Body of pancreas (tissue), 4 donors: ENCODE measurements at places on chromosomes 13 and 19. TPM values are rescaled to one million over a fixed set of nuclear protein-coding genes. Genes with fewer than 3 reads are reported as not detected.
A peak's percentile ranks its signal among the peaks of the same experiment; 100 is the strongest.

- no peak for DNase-seq
Measured at GRCh38 chr13:54449922-54450321, 1421.3 kb downstream of the OLFM4 start.

DNA sequence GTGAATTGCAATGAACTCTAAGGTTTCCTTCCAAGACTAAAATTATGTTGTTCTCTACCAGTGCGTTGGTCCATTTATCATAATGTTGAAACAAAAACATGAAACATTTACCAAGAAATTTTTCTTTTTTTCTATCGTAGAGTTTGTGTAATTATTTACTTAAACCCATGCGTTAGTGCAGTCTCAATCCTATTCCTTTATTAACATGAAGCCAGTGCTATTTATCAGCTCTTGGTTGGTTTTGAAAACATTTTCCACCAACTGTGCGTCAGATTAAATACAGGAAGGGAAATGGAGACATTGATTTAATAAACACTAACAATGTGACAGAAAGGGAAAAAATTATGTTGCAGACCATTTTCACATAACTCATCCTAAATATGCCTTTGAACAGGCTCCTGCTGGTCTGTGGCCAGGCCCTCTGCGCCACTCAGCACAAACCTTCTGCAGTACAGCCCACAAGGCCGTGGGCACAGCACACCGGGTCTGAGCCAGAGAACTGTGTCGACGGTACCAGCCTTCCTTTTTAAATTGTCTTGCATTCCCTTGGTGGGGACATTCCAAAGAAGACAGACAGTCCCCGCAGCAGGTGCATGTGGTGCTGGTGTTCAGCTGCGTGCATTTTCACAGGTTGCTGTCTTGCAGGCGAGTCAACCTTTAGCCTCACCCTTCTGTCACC, 135.8 kb downstream of the SHISA2 start:
- DNase-seq: no peak

DNA sequence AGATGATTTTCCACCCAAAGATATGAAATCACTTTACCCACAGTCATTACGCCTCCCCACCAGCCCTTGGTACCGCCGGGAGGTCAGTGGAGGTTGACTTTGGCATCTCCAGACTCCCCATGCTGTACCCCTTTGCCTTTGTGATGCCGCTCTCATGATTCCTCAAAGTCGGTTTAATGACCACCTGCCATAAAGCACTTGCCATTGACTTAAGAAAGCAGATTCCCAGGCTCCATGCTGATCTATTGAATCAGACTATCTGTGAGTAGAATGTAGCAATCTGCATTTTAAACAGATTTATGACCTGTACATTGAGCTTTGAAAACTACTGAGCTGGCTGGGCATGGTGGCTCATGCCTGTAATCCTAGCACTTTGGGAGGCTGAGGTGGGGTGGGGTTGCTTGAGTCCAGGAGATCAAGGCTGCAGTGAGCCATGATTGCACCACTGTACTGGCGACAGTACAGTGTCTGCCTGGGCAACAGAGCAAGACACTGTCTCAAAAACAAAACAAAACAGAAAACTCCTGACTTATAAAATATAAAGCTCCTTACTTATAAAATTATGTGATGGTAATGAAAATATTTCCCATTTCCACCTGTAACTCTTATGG, 235.2 kb downstream of the KLF5 start:
- DNase-seq: no peak

DNA sequence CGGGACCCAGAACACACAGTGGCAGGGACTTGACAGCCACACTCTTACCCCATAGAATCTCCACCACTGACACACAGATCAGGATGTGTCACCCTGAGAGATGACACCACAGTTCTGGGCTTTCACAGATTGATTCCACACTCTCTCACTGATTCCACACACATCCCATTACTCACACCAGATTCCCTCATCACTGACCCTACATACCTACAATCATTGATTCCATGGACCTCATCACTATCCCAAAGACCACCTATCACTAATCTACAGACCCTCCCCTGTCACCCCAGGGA, 57.6 kb upstream of the ZNF527 start:
- no peak for DNase-seq

DNA sequence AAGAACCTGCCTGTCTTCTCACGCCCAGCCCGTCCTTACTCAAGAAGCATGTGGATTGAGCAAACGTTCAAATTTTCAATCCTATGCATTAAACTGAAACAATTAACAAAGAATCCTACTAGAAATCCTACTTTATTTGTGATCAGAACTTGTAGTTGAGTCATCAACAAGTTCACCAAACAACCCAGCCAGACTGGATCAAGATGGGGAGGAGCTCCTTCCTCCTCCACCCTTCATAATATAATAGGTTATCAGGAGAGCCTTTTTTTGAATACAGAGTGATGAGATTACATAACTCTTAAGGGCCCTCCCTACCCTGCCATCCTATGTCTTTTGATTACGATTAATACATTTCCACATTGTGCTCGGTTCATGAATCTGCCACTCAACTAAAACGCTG, 32.7 kb downstream of the SOX21 start:
- DNase-seq: no peak

DNA sequence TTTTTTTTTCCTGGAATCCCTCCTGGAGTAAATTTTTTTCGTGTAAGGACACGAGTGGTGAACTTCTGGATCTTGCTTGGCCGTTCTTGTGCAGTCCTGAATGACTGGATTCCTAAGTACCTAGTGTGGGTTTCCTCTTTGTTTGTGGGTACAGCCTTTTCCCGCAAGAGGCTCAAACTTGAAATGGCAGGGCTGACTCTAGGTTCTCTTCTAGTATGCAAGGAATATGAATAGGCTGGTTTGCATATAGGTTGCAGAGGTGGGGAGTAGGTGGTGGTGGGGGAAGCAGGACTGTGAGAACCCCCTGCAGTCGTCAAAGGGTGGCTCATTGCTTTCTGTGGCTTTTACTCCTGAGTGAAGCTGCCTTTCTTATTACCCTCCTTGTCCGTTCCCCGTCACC, 13.6 kb downstream of the UBAC2 start:
- DNase-seq: no peak

GRCh38 chr13:49567491-49567890, 17.9 kb downstream of the RCBTB1 start:
- no peak for DNase-seq

DNA sequence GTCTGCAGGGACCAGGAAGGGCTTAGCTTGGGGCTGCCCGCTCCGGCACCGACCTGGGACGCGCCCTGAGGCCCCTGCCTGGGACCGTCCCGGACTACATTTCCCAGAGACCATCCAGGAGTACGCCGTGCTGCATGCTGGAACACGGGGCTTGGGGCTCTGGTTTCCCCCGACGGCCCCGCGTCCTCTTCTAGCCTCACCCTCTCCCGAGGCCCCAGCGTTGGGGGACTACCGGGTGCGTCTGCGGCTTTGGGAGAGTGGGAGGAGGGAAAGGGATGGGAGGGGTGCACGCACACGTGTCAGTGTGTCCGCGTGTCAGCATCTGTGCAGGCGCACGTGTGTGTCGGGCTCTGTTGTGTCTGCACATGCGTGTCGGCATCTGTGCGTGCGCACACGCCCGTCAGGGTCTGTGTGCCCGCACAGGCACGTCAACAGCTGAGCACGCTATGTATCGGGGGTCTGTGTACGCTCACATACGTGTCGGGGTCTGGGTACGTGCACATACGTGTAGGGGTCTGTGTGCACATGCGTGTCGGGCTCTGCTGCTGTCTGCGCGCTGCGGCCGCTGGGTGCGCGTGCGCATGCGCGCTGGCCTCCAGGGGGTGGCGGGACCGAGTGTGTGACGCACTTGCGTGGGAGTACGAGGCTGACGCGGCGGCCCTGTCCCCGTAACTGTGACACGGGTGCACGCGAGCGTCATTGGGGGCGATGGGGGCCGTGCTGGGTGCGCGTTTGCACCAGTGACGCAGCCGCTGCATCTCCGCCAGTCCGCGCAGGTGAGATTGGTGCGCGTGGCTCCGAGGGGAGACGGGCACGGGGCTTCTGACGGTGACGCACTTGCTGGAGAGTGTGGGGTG, at the start of gene ZNF331:
Gene ZNF331 (plus strand): TSS at position 625 of the 857 bp plus-strand sequence. CDS start 31,232 bp downstream, outside the sequence.
- peak; percentile 79 for DNase-seq

DNA sequence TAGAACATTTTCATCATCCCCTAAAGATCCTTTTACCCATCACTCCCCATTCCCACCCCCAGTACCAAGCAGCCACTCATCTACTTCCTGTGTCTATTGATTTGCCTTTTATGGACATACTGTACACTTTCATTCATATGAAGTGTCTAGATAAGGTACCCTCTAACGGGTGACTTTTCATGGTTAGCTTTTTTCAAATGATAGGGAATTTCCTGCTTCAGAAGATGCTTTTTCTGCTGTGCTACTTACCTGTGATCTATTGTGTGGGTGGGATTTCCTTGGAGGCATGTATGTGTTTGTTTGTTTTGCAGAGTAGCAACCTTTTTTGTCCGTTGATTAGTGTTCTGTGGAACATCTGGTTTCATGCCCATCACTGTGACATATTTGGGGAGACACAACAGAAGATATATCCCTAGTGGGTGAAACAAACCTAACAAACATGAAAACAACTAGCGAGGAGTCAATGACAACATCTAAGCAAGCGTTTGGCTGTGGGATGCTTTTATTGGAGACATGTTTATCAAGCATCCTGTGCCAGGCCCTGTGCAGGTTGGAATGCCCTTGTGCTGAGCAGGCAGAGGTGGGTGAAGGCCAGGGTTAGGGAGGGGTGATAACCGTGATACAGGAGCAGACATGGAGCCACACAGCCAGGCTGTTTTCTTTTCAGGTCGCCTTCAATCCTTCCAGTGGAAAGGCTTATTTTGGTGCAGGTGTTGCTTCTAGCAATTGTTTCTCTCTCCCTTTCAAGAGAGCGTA, 17.6 kb downstream of the SPINT2 start:
- DNase-seq: no peak

DNA sequence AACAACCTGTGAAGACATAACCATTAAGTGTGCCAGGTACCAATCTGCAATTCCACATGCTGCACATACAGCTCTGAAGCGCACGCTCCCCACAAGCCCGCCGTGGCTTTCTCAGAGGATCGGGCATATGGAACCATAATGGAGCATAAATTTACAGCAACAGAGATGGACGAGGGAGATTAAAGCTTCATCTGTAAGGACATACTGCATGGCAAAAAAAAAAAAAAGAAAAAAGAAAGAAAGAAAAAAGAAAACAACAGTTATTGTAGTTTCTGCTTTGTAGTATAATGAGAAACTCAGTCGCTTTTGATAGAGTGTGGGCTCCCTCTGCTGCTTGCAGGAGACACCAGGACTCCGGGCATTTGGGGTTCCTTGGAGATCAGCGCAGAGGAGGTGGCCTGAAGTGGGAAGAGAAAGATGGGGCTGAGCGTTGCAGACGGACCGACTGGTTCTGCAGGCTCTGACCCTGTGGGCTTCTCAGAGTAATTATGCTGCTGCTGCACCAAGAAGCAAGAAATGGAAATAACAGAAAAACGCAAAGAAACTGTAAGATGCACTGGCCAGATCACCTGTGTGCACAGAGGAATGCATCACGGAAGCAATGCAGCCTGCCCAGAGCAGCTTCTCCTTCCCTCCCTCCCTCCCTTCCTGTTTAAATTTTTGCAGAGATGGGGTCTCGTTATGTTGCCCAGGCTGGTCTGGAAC, 10.8 kb upstream of the PDCD5 start:
- DNase-seq: peak; percentile 44

GRCh38 chr13:80239571-80240255, 101.2 kb downstream of the SPRY2 start:
- no peak for DNase-seq

DNA sequence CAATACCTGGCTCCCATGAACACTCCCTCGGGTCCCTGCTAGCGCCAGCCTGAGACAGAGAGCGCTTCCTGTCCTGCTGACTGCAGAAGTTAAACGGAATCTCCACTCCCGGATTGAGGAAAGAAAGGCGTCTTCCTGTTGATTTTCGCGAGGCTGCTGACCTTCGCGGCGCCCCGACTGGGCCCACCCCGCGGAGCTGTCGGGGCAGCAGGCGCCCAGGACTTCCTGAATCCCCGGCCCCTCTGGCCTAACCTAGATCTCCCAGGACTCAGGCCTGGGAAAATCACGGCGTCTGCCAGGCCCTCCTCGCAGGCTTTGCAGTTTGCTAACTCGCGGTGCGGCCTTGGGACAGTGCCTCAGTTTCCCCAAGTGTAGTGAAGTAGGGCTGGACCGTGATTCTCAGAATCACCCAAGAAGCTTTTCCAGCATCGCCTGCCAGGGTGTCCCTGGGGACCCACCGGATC, 108.8 kb downstream of the KCTD15 start:
- DNase-seq: no peak

- peak; percentile 78 for DNase-seq
Measured at GRCh38 chr19:2273356-2274184, 8.4 kb downstream of the PEAK3 start.

- DNase-seq: no peak
Measured at GRCh38 chr13:48852911-48853727, 122.6 kb upstream of the FNDC3A start.

GRCh38 chr19:17347361-17347760, 10.0 kb downstream of the GTPBP3 start:
- DNase-seq: no peak

DNA sequence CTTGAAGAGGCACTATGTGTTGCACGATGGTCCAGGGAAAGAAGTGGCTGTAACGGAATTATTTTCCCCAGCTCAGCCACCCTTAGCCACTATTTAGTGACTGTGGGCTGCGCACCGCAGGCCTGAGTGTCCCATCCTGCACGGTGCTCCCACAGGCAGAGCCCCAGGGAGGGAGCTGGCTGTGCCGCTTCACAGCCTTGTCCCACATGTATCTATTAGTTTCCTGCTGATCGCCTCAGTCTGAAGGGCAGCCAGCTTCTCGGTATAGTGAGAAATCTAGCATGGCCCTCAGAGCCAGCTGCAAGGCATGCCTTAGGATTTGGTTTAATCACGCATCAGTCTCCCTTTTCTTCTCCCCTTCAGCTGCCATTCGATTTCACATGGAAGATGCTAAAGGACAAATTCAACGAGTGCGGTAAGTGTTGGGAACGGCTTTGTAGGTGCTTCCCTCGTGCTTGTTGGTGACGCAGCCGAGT, 15.7 kb downstream of the PRAM1 start:
- no peak for DNase-seq

GRCh38 chr13:93420887-93421286, 194.3 kb downstream of the GPC6 start:
- DNase-seq: no peak

DNA sequence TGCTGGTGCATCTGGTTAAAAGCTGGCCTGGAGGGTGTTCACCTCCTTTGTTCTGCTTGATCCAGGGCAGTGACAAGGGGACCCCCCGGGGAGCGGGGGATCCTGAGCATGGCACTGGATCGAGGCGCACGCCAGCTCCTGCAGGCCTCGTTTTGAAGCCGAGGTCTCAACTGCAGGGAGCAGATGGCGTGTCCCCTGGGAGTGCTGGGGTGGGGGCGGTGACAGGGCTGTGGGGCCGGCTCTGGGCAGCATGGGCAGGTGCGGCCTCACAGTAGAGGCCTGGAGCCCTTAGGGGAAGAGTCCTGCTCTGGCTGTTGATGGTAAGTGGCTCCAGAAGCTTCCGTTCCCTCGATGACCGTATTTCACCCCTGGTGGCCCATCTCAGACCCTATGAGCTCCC, 51.8 kb downstream of the CRTC1 start:
- no peak for DNase-seq

FXYD7 gene
- total RNA-seq: 0.52 TPM

ZNF682 gene
- total RNA-seq: 8.6 TPM

PDX1 gene
- total RNA-seq: 6.5 TPM

TEKTIP1 gene
- total RNA-seq: 1.3 TPM

IGFL3 gene
- total RNA-seq: not detected

NPAS1 gene
- total RNA-seq: not detected

TRPM4 gene
- total RNA-seq: 15.8 TPM

OR7C1 gene
- total RNA-seq: not detected

DCLK1 gene
- 8.6 TPM for total RNA-seq

CEACAM3 gene
- not detected for total RNA-seq
